ENCODE measurements at places on chromosomes 13 and 19. TPM values are rescaled to one million over a fixed set of nuclear protein-coding genes. Genes with fewer than 3 reads are reported as not detected.

DNA sequence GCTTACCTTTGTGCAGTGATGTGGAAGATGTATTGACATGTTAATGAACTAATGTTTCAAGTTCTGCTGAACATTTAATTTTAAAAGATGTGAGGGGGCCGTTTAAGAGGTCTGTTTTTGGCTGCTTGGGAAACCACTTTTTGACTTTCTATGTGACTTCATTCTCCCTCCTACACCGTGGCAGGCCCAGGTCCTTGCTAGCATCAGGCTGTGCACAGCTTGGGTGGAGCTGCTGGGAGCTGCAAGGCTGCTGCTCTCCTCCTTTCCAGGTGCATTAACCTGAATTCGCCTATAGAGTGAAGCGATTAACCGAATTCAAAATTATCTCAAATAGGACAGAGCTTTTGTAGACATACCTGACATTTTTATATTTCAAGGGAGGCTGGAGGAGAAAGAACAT lies 249.1 kb downstream of the FGF14 start:
- no peaks in the 10 kb centered on the region for H3K4me1 ChIP-seq
- H3K27me3 ChIP-seq = no peaks in the 10 kb centered on the region
- no peak overlapping the region for H3K4me3 ChIP-seq
- no peak for DNase-seq
- H3K27ac ChIP-seq = no peak overlapping the region

DNA sequence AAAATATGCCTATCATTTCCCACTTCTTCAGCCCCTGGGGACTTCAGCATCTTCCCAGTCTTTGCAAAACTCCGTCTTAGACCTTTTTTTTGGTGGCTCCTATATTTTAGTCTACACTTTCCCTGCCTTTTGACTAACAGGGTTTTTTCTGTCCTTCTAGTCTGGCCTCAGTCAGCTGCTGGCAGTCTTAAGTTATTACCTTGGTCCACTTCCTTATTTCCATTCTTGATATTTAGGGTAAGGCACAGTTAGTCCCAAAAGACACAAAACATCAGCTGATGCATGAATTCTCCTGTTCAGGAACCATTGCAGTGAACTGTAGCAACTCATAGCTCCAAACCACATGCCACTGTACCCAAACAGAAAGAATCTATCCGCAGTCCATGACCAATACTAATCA lies 234.6 kb upstream of the RFC3 start:
- H3K27ac ChIP-seq = no peak overlapping the region
- H3K36me3 ChIP-seq = no peaks in the 10 kb centered on the region

DNA sequence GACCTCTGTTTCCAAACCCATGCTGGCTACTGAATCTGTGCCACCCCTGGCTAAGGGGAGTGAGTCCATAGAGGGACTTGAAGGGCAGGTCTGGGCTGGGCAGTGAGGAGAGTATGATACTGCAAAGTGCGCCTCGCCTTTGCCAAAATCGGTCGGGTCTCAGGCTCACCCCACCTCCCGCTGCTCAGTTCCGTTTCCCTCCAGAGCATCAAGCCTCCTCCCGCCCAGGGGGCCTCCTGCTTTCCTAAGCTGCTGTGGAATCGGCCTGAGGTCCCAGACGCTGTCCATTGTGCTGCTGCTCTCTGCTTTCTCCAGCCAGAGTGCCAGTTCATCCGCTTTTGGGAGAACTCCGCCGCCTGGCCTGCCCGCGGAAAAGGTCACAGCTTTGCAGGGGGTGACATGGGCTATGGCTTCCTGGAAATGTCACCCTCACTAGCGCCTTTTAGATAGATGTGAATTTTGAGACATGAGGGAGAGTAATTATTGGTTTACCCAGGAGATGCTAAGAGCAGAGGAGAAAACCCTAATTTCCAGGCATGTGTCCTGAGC lies 1418.4 kb downstream of the UQCRFS1 start:
- H3K27me3 ChIP-seq = no peaks in the 10 kb centered on the region
- no peak for DNase-seq
- H3K4me3 ChIP-seq = peak overlapping the region; percentile 80
- no peaks in the 10 kb centered on the region for H3K4me1 ChIP-seq
- H3K27ac ChIP-seq = no peak overlapping the region

The DMAC2 gene
- 31.5 TPM for total RNA-seq

- H3K36me3 ChIP-seq = no peaks in the 10 kb centered on the region
- no peak overlapping the region for H3K27ac ChIP-seq
- no peaks in the 10 kb centered on the region for H3K4me1 ChIP-seq
- H3K27me3 ChIP-seq = no peaks in the 10 kb centered on the region
- no peak overlapping the region for H3K4me3 ChIP-seq
Observed at GRCh38 chr19:4991996-4992698, 23.2 kb downstream of the KDM4B start.

GRCh38 chr13:109778102-109778542 lies 8.3 kb downstream of the IRS2 start:
- DNase-seq = no peak
- peak overlapping the region; percentile 80 for H3K4me3 ChIP-seq
- H3K27ac ChIP-seq = no peak overlapping the region
